Activated CD4-positive, alpha-beta T cell treated with anti-CD3 and anti-CD28 coated beads, Interleukin-2, amount 10 ng/mL, durations not matched to agents 24 days and 14 days (primary cell): ENCODE measurements at places on chromosomes 11 and 22. TPM values are rescaled to one million over a fixed set of nuclear protein-coding genes. Genes with fewer than 3 reads are reported as not detected.

RIC3 gene
- 4.5 and 7.2 TPM in 2 replicates for total RNA-seq

DNA sequence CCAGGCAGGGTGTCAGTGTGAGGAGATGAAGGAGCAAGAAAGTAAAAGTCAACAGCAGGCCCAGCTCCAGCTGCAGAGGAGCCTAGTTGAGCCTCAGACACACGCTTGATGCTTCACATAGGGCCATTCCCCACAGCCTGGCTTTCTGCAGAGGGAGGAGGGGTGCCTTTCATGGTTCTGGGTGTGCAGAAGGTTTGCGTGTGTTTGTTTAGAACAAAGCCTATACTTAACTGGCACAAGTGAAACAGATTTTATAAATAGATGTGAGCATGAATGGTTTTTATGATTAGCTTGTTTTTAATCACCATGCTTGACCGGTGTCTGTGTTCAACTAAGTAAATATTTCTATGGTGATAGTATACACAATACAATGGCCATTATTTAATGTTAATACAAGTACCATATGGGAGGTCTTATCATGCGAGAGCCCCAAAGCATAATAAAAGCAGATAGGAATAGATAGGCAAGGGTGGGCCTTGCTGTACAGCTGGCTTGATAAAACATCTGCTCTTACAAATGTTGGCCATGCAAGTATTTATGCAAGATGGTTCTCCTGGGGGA is 290.2 kb downstream of the ETS1 start:
- peaks cover 83% of the 10 kb centered on the region for H3K4me1 ChIP-seq
- no peaks in the 10 kb centered on the region for H3K27me3 ChIP-seq
- peaks cover 28% of the 10 kb centered on the region for H3K36me3 ChIP-seq
- peak overlapping the region; percentile 95 for H3K27ac ChIP-seq
- DNase-seq, result peak; percentile 79

LMNTD2 gene
- 0.47 and 1.1 TPM in 2 replicates for total RNA-seq

DNA sequence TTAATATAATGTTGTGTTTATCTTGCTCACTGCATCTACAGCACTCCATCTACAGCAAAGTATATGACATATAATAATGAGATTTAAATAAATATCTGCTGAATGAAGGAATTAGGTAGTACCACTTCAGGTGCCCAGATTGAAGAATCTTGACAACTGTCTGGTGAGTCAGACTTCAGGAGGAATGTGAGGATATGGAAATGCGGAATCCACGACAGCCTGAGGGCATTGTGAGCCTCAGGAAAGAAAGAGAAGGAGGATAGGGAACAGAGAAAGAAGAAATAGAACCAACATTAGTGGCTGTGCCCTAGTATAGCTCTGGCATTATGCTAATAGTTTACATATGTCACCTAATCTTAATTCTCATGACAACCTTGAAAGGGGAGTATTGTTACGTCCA is 304.4 kb downstream of the AASDHPPT start:
- H3K36me3 ChIP-seq, result no peaks in the 10 kb centered on the region
- DNase-seq, result no peak
- no peaks in the 10 kb centered on the region for H3K4me1 ChIP-seq
- H3K4me3 ChIP-seq, result no peak overlapping the region
- H3K27me3 ChIP-seq, result no peaks in the 10 kb centered on the region
- H3K27ac ChIP-seq, result no peak overlapping the region

HIC2 gene
- 5.9 and 6.4 TPM in 2 replicates for total RNA-seq
